ENCODE measurements at places on chromosomes 4 and X.

GRCh38 chrX:54045563-54046228 lies 1.4 kb upstream of the PHF8 start:
- no peak for DNase-seq

GRCh38 chr4:73596001-73596400 lies 24.2 kb downstream of the RASSF6 start:
- DNase-seq = no peak

- no peak for DNase-seq
These were observed 869.0 kb downstream of the SH3BGRL start for GRCh38 chrX:82070948-82071347.

DNA sequence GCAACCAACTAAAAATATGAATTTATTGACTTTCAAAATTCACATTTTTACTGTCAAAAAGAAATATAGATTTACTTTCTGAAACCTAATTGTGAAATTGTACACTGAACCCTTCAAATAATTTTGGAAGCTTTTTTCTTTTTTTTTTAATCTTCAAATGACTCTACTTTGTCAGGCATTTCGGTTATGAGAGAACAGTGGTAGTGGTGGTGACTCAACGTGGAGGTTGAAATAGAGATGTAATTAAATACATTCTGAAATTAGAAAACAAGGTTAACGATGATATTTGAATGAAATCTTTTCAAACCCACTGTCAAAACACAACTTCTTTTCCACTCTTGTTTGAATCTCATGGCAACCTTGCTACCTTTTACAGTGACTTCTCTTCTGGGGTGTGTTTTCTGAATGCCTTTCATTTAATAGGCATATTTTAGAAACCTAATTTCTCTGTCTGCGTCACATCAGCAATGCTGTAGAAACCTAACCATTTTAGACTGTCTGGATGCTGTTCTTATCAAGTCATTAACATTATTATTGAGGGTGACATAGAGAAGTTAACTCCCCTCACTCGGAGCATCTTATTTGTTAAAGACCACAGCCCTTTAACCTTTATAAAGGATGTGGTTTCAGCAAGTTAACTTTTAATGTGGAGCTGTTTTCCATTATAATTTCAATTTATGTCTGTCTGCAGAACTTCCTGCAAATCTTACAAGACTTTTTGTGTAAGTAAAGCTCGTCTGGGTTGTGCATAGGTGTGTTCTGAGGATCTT lies 136.8 kb downstream of the PCDH7 start:
- no peak for DNase-seq

DNA sequence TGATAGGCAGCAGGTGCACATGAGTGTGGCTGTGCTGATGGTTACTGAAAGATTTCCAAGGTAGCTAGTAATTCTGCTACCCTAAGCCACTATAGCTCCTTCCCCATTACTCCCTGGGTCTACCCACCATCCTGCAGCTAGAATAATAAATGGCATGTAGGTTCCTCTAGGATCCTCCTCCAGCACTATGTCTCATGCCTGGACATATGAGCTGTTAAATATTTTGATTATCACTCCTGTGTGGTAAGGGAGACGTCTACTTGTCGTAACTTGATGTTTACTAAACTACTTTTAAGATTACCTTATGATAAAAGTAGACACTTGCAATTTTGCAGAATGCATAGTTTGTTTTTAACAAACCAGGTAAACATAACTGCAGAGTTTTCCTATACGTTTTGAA lies 35.5 kb downstream of the TET2 start:
- no peak for DNase-seq

DNA sequence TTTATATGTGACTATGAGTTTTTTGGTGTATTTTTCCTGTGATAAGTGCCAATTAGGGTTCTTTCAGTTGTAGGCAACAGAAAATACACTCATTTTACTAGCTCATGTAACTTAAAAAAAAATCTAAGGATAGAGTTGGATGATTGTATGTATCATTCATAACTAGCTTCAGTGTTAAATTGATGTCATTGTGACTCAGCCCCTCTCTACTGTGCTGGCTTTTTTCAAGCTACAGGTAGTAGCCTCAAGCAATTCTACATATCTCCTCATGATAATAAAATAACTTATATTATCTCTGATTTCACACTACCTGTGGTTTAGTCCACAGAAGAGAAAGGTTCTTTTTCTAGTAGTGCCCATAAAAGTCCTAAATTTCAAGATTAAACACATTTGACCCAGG lies 11.9 kb downstream of the WDR17 start:
- no peak for DNase-seq

- no peak for DNase-seq
These were observed 48.8 kb downstream of the UGT2B10 start for GRCh38 chr4:68864438-68865187.

GRCh38 chr4:78131403-78131802 lies 74.3 kb downstream of the FRAS1 start:
- no peak for DNase-seq

DNA sequence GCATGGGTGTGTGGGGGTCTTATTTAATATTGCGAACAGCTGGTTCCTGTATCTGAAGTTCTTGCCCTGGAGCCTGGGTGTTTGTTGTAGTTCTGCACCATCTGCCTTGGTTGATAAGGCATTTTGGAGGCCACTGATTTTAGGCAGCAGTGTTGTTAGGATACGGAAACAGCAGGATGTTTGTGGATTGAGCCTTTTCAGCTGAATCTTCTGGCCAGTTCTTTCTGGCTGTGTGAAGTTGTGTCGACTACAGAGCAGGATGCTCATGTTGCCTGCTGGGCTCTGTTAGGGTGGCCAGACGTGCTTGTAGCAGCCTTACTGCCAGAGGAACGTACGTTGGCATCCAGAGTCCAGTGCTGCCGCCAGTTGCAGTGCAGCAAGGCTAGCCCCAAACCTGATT lies 134.2 kb downstream of the PTTG2 start:
- no peak for DNase-seq

GRCh38 chrX:23317799-23318724 lies 16.6 kb upstream of the PTCHD1 start:
- DNase-seq = peak; percentile 8

DNA sequence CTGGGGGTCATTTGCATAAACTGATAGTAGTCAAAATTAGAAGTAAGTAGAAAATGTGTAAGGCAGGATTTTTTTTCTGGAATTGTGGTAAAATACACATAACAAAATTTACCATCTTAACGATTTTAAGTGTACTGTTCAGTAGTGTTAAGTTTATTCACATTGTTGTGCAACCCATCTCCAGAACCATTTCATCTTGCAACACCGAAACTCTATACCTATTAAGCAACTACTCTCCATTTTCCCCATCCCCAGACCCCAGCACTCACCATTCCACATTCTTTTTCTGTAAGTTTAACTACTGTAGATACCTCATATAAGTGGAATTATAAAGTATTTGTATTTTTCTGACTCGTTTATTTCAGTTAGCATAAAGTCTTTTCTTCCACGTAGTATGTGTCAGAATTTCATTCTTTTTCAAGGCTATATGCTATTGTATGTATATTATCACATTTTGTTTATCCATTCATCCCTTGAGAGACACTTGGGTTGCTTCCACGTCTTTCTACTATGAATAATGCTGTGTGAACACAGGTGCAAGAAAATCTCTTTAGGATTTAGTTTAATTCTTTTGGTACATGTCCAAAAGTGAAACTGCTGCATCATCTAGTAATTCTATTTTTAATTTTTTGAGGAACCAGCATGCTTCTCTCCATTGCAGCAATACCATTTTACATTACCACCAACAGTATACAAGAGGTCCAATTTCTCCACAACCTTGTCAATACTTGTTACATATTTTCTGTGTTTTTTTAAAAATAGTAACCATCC lies 39.1 kb upstream of the NSUN7 start:
- no peak for DNase-seq

All from T-cell (primary cell).